ENCODE measurements at places on chromosomes 16 and 17.

- no peak for DNase-seq
Observed at GRCh38 chr17:74427048-74427762, 4.7 kb upstream of the GPRC5C start.

GRCh38 chr17:27319541-27320221 is 25.8 kb downstream of the WSB1 start:
- no peak for DNase-seq

DNA sequence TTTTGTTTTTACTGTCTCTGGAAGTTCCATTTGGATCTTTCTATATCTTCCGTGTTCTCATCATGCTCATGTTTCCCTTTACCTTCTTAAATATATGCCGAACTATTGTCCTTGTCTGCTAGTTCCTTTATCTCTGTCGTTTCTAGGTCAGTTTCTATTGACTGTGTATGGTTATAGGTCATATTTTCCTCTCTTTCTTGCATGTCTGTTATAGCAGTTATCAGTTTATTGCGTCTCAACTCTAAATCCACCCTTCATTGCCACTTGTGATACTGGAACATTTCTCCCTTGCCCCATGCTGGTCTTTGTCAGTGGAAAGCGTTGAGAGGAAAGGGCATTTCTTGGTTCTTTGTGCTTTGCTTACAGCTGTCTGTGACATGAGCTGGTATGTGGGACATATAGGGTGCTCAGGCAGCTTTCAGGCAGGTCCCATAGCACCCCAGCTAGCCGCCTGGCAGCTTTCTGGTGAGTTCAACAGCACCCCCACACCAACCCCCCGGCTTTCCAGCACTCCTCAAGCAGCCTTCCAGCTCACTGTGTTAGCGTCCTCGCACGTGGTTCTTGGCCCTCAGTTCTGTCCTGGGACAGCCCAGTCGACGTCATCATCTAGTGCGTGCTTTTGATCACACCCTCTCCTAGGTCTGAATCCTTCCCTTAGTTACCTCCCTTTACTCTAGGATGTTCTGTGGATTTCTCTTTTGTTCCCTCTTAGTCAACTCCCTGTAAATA is 15.4 kb upstream of the DNASE1 start:
- no peak for DNase-seq

- DNase-seq, result no peak
Observed at GRCh38 chr17:39194089-39194984, 3.1 kb downstream of the CACNB1 start.

- no peak for DNase-seq
Observed at GRCh38 chr17:10046786-10047785, 142.0 kb upstream of the RCVRN start.

DNA sequence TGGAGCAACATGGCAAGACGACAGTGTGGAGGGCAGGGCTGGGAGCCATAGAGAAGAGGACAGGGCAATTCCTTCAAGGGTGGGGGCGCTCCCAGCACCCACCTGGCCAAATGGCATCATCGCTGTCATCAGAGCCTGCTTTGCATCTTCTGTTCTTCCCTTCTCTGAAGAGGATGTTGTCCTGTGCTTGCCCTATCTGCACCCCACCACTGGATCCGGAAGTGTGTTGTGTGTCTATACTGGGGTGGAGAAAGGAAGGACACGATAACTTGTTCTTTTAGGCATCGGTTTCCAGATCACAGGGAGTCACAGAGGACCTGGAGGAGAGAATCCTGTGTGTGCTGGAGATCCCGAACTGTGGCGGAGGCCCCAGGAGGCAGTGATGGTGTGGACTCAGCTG is 25.7 kb upstream of the ANKRD40CL start:
- no peak for DNase-seq

- DNase-seq, result no peak
Observed at GRCh38 chr16:85736921-85737320, 14.0 kb downstream of the C16orf74 start.

GRCh38 chr17:80761110-80761871 is 216.7 kb downstream of the RPTOR start:
- peak; percentile 78 for DNase-seq

DNA sequence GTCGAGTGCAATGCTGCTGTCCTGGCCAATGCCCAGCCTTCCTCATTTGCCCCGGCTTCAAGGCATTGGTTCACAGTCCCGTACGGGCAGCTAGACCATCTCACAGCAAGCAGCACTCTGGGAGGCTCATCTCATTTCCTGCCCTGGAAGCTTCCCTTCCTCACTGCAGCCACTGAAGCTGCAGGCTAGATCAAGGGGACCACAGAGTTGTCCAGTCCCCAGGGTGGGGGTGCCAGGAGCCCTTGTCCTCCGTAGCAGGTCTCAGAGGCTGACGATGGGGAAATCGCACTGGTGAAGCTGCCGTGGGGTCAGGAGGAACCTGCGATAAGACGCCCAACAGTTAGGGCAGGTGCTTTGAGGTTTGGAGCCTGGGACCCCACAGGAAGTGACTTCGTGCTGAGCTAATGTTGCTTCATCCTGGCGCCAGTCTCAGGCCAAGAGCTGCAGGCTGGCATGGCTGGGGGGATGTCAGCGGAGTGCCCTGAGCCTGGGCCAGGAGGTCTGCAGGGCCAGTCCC is at the start of gene SPNS3:
Gene SPNS3 (plus strand): TSS at position 426 of the 517 bp plus-strand sequence. CDS start 28 bp downstream, at position 454.
- no peak for DNase-seq

DNA sequence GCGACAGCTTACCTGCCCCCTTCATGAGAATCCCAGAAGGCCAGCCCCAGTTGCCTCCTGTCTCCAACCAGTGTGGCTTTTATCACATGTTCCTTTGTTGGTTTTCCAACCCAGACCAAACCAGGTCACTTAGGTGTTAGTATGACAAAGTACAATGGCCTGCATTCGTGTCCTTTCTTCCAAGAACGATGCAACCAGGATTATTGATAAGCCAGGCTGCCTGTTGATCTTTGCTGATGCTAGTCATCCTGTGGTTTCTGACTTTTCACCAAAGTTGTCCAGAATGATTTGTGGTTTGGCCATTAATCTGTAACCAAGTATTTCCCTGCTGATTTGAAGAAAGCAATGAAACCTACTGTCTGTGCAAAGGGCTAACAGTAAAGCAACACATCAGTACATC is 191.4 kb downstream of the CYLD start:
- no peak for DNase-seq

DNA sequence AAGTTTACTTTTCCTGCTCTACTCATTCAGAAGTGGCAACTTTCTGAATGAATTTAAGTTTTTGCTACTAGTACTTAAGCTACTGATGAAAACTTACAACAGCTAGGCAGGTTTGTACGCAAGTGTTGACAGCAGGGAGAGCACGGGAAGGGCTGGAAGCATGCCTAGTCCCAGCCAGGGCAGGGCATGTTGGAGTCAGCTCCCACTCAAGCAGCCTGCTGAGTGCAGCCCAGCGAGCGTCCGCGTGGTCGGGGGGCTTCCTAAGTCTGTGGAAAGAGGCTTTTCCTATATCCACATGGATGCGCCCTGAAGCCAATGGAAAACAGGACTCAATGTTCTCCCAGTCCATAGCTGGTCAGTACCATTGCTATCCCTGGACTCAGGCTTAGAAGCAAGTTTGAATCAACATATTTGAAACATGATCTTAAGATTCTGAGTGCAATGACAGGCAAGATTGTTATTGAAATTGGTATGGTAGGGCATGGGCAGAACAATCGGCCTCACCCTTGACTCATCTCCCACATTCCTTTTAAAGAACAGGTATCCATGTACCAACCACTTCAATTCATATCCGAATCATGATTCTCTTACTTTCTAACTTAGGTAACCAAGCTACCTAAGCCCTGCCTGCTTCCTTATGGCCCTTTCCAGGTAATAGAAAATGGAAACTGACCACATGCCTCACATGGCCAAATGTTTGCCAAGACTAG is 22.5 kb downstream of the CYB5D2 start:
- no peak for DNase-seq

DNA sequence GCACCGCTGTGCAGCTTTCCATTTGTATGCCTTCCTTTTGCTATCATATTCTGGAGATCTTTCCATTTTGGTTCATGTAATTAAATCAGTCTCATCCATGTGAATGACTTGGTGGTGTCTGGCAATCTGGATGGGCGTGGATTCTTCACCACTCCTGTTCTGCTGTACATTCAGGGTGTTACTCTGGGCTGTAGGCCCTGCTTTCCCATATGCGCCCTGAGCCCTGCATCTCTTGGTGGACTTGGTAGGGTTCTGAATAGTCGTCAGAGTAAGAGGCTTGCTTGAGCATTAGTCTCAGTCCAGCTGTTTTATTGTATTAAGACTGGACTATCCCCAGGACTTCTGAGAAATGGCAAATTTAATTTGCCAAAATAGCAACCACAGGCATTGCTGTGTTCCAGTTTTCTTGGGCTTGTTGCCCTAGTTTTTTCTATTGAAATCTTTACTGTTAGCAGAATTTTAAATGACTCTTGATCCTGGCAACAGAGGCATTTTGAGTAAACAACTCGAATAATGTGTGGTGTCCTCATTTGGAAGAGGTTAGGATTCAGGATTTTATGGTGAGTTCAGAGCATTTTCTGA is 14.9 kb downstream of the BANP start:
- DNase-seq, result no peak

- no peak for DNase-seq
Observed at GRCh38 chr16:87342978-87343752, 26.0 kb upstream of the C16orf95 start.

DNA sequence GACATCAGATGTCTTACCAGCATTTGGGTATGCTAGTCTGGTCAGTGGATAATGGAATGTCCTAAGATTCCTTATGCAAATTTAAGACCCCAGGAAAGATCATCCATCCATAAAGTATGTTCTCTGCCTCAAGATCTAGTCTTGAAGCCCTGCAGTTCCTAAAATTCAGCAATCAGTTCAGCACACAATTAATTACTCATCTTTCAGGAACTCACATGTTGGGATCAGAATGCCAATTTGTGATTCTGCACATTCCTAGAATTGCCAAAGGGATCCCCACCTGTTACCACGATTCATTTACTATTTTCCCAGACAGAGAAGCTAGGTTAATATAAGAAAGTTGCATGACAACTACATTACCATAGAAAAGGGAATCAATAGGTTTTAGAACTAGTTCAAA is 3.2 kb downstream of the OR2C1 start:
- DNase-seq, result no peak

DNA sequence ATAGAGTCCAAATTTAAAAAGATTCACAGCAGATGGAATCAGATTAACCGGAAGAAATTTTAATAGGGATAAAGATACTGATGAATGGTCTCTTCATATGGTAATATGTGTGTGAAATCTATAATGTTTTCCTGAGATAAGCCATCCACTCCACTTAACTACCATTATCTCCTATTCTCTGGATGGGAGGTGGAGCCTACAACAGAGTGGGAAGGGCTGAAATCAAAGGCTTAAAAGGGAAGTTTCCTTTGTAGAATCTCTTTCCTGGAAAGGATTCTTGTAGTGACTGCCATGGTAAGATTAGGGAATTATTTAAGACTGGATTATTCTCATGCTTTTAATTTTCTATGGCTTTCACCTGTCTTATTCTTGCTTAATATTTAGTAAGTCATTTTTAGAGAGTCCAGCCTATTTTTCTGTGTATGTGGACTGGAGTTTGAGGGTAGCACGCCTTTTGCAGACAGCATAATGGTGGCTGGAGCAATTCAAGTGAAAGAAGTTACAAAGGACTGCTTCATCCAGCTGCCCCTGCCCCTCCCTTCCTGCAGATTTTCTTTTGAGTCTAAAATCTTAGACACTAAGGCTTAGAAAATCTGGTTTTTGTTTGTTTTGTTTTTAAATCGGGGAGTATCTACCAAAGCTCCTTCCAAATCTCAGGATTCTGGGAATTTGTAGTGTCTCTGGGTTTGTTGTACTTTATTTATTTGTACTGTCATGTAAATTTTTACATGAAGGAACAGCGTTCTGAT is 26.5 kb downstream of the KAT7 start:
- no peak for DNase-seq

GRCh38 chr17:57873261-57874057 is 23.6 kb upstream of the MRPS23 start:
- DNase-seq, result no peak

GRCh38 chr17:66235377-66235994 is 6.3 kb upstream of the APOH start:
- no peak for DNase-seq

GRCh38 chr17:1251866-1252608 is 18.2 kb upstream of the BHLHA9 start:
- no peak for DNase-seq

DNA sequence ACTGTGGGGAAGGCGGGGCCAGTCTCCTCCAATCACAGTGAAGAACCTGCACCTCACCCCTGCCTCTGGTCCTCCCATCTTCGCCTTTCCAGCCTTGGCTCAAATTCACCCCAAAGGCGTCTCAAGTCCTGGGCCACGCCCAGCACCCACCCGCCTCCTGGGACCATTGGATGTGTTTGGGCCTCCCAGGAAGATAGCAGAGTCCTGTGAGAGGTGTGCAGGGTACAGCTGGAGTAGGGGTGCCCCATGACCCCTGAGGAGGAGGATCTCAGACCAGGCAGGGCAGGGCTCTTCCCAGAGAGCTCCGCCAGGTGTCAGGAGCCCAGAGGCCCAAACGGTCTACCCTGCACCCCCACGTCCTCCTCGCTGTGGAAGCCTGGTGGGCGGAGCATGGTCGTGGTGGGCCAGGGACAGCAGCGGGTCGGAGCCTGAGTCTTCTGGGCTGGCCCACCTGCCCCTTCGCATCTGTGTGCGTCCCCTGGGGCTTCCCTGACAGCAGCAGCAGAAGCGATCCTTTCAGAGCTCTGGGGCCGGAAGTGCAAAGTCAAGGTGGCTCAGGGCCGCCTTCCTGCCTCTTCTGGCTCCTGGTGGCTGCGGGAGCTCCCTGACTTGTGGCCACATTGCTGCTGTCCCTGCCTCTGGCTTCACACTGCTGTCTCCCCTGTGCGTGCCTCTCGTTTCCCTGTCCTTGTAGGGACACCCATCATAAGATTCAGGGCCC is 34.9 kb upstream of the ZNF469 start:
- DNase-seq, result no peak

GRCh38 chr17:66508896-66509844 is 206.8 kb downstream of the PRKCA start:
- peak; percentile 57 for DNase-seq

DNA sequence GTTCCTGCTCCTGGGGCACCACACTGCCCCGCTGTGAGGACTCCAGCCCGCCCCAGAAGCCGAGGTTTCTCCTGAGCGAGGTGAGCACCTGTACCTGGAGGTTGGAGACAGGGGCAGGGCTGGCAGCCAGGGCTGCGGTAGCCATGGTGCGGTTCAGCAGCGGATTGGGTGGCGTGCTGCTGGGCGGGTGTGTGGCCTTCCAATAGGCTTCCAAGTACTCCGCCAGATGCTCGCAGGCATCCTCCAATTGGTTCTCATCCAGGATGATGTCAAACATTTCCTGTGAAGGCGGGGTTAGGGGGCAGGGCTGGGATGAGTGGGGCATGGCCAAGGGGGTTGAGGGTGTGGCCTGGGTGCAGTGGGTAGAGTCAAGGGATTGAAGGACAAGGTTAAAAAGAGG is 11.3 kb upstream of the ARL5C start:
- DNase-seq, result no peak

DNA sequence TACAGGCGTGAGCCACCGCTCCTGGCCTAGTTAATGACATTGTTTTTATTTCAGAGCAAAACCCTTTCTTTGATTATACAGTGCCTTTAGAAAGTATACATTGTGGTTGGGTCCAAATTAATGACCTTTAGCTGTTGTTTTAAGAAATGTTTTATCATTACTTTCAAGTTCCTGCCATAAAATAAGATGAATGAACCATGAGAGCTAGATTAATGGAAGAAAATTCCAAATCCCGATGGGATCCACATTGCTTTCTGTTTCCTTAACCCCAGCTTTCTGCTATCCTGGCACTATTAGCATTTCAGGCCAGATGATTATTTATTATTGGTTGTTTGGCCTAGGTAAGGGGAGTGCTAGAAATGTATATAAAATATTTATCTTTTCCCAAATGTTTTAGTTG is 131.7 kb downstream of the ABCC1 start:
- DNase-seq, result no peak

All from activated CD4-positive, alpha-beta T cell treated with anti-CD3 and anti-CD28 coated beads, Interleukin-2, amount 50 U/mL, for 4 hours (primary cell).